Stimulated activated CD8-positive, alpha-beta memory T cell treated with anti-CD3 and anti-CD28 coated beads, Interleukin-7, amount 100 ng/mL, for 1 hour (primary cell): ENCODE measurements at places on chromosomes 12 and 14.

DNA sequence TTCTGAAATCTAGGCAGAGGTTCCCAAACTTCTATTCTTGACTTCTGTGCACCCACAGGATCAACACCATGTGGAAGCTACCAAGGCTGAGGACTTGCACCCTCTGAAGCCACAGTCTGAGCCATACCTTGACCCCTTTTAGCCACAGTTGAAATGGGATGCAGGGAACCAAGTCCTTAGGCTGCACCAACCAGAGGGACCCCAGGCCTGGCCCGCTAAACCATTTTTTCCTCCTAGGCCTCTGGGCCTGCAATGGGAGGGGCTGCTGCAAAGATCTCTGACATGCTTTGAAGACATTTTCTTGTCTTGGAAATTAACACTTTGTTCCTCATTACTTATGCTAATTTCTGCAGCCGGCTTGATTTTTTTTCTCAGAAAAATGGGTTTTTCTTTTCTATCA, 133.9 kb upstream of the TSPAN8 start:
- no peak for DNase-seq

DNA sequence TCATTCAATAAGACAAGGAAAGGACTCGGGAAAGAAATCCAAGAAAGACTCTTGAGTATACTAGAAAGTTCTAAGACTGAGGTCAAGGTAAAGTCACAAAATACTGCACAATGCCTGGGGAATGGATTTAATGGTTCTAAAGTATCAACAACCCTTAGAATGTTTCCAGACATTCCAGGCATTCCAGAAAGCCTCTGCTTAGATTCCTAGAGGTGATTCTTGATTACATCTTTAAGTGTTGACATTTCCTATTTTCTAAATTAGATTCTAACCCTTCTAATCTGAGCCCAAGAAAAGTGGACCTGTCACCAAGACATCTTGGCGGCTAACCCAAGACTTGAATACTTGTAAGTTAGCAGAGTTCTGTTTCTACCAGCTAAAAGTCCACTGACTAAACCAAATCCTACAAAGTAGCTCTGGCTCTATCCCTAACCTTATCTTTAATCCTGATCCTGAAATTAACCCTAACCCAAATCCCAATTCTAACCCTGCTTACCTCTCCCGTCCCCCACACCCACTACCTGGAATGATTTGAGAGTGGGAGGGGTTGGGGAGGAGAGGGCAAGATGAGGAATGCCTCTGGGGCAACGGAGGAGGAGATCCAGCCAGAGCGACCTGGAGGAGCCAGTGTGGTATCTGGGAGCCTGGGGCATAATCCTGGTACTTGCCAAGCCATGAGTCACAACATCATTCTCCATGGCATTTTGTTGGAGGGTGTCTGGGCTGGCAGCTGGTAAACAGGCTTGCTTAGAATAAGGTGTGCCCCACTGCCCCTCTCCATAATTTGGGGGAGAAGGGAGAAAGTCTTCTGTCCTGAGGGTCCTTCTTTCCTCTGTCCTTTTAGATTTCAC, 93.4 kb upstream of the HOXC13 start:
- DNase-seq, result no peak

- no peak for DNase-seq
Observed at GRCh38 chr14:81302638-81303037, 81.9 kb upstream of the GTF2A1 start.

GRCh38 chr14:101122237-101123141, 219.0 kb upstream of the RTL1 start:
- no peak for DNase-seq

- no peak for DNase-seq
Observed at GRCh38 chr14:62144863-62145262, 382.6 kb downstream of the SNAPC1 start.

- DNase-seq, result no peak
Observed at GRCh38 chr12:104886418-104887401, 71.4 kb downstream of the SLC41A2 start.

- no peak for DNase-seq
Observed at GRCh38 chr12:99367181-99367580, 280.4 kb upstream of the GARIN6 start.

DNA sequence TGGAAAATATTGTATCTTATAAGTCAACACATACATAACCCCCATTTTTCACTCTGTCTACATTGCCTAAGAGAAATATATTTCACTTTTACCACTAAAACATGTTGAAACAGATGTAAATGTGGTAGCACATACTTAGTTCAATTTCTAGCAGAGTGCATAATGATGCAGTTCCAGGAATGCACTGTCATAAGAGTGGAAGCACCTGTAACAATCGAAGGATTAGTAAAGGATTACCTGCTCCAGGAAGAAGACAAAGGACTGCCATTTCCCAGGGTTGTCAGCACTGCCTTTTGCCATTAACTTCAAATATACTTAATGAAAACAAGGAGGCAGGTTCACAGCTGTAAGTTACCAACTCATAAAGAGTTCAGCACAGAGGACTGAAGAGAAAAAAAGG, 24.6 kb downstream of the DAD1 start:
- no peak for DNase-seq

DNA sequence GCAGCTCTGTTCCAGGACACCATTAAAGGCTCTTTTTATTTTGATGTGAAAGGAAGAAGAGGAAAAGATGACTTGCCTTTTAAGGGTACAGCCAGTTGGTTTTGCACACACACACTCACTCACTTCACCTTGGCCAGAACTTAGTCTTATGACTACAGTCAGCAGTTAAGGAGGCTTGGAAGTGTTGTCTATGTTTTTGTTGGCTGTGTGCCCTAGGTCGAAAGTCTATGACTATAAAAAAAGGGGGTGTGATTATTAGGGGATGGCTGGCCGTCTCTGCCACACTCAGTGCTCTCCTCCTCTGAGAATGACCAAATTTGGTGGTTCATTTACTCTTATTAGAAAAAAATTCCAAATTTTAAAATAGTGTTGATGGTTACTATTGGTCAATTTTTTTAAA, 139.5 kb upstream of the OTX2 start:
- DNase-seq, result no peak

DNA sequence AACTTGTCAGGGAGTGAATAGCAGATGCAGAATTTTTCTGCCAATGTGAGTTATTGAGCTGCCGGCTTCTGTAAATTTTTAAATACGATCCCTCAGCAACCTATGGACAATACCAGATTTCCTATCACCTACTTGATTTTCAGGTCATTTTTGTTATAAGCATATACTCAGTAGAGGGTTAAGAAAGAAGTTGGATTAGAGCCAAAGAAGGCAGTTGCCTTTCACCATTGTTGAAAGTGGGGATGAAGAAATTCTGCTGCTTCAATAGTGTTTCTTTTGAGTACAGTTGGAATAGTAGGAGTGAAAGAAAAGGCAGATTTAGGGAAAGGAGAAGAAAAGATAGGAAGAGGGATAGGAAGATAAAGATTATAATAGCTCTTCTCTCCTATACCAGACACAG, 197.1 kb downstream of the ATP23 start:
- DNase-seq, result no peak

DNA sequence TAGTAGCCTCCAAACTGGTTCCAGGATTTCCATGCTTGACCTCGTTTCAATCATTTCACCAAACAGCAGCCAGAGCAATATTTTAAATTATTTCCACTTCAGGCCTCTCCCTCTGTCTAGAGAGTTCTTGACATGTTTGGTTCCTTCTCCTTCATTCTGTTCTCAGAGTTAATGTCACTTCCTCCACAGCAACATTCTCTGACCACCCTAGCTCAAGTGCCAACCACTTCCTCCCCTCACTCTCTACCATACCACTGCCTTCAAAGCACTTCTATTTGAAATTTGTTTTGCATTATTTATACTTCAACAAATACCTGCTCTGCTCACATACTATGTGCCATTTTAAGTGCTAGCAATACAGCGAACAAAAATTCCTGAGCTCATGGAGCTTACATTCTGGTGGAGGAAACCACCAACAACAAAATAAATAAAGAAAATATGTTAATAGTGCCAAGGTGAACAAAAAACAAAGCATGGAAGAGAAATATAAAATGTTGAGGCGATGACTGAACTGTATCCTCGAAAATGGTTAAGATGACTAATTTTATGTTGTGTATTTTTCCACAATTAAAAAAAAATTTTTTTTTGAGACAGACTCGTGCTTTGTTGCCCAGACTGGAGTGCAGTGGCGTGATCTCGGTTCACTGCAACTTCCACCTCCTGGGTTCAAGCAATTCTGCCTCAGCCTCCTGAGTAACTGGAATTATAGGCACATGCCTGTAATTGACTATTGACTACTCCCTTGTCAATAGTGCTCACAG, 17.3 kb downstream of the BAZ1A start:
- no peak for DNase-seq

DNA sequence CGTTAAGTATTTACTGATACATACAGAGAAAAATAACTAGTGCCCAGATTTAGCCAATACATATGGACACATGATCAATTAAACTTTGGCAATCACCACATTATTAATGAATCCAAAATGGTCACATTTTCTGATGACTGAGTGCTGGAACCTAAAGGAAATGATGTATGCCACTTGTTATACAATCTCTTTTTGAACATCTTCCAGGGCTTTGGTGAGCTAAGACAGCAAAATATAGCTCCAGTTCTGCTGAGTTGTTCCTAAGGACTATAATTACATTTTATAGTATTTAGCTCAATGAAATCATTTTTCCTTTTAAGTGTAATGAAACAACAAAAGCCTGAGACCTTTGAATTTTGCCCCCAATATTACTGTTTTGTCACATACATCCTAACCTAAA, 329.1 kb upstream of the ATP2B1 start:
- DNase-seq, result no peak

GRCh38 chr12:30501718-30502117, 194.0 kb downstream of the IPO8 start:
- DNase-seq, result no peak

DNA sequence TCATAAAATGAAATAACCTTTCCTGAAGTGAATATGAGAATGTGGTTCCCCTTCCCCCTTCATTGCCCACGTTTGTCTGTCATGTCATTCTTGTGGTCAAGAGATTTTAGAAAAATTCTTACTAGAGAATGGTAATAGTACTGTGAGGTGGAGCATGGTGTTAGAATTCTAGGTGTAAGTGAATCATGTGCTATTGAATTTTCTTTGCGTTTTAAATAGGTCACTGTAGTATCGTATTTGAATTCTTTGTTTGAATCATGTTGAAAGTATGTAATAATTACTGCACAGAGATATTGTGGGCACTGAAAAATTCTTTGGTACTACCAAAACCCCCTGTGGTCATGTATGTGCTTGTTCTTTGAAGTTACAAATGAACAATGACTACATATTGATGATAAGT, 49.9 kb downstream of the FUT8 start:
- DNase-seq, result no peak

DNA sequence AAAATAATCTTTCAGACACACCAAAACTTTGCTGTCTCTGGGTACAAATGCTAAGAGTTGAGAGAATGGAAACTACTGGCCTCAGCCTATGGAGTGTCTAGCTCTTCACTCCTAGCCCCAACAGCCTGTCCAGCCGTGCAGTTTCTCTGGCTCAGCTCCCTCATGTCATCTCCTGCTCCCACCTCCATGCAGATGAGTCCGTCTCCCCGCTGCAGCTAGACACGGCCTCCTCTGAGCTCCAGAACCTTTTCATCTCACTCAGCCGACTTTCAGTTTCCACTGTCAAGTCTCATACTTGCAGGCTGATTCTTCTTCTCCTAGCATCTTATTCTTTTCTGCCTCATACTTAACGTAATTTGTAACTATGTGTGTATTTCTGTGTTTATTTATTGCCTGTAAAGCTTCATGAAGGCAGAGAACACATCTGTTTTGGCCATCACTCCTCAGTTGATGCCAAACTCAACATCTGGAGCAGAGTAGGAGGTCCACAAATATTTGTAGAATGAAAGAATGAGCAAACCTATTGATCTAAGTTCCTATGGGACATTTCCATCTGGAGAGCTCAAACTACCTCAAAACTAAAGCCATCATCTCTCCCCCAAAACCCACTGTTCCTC, 139.8 kb upstream of the PWP1 start:
- DNase-seq, result no peak

- DNase-seq, result no peak
Observed at GRCh38 chr14:35855876-35856481, 29.8 kb downstream of the BRMS1L start.

GRCh38 chr14:104349950-104350349, 211.6 kb downstream of the KIF26A start:
- DNase-seq, result no peak

- DNase-seq, result no peak
Observed at GRCh38 chr12:108253540-108253939, 85.6 kb downstream of the CMKLR1 start.

DNA sequence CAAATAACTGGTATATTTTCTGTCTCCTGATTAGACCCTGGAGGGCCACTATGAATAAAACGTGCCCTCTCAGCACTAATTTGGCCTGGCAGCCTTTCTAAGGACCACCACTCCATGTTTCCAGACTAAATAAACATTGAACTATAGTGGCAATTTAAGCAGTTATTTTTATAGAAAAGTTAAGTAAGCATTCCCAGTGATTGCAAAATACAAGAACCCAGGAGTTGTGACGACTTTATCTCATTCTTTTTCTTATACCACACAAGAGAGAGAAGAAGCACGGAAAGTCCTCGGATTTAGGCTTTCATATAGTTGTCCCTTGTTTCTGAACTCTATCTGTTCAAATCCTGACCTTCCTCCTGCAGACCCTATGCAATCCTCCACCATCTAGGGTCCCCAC, 23.1 kb upstream of the STRAP start:
- DNase-seq, result no peak

DNA sequence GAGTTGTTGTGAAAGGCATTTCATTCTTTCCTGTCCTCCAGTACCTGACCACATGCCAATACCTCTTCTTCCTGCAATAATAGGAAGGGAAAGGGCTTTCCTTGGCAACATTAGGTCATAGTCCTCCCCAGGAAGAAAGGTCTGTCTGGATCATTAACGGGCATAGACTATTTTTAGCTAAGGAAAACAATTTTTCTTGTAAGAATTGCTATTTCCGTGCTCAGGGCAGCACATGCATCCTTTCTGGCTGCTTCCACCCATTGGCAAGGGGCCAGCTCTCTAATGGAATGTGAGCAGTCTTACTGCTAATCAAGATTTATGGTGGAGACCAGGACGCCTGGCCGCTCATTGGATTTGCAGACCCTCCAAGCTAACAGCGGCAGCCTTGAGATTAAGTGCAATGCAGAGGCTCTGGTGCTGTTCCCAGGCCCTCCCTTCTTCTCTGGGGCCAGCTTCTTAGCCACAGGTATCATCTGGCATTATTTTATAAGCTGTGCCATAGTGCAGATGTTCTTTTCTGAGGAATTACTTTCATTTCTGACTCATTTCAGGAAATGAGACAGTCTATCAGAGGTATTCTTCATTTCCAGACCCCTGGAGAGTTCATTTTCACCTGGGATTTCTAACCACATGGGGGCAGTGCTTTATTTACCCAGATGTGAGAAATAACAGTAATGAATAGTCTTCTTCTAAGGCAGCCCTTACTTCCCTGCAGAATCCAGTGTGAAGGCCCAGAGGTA, 52.9 kb downstream of the ANO6 start:
- no peak for DNase-seq
